ENCODE measurements at places on chromosomes 11 and 22.

DNA sequence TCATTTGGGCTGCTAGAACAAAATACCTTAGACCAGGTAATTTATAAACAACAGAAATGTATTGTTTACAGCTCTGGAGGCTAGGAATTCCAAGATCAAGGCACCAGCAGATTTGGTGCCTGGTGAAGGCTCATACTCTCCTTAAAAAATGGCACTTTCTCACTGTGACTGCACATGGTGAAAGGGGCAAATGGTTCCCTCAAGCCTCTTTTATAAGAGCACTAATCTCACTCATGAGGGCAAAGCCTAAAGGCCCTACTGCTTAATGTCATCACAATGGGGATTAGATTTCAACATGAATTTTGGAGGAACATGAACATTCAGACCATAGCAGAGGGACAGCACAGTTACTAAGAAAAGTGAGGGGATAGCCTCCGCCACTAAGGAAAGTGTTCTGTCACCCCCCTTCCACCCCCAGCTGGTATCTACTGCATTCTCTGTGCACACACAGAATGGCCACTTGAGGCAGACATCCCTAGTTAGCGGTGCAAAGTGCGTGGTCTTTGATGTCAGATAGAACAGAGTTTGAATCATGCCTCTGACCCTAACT lies 47.2 kb upstream of the CEP295 start:
- DNase-seq: no peak

GRCh38 chr11:61580271-61580888 lies 496 bp downstream of the SYT7 start:
- no peak for DNase-seq

DNA sequence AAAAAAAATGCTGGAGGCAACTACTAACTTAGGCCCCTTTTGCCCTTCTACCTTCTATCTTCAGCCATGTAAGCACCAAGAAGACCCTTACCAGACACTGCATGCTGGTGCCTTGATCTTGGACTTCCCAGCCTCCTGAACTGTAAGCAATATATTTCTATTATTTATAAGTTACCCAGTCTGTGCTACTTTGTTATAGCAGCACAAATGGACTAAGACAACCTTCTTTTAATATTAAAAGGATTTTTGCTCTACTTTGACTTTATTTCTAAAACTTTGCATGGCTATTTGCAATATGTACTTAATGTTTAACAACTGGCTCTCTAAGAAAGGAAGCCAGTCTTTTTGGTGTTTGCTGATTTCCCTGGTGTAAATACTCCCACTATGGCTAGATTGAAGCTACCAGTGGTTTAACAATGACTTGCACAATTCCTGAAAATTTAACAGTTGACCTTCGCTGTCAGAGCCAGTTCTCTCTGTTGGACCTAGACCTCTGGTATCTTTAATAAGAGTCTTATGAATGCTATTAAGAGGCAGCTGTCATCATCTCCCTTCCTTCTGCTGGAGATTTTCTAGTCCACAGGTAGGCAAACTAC lies 25.2 kb downstream of the OR6Q1 start:
- no peak for DNase-seq

- no peak for DNase-seq
Observed at GRCh38 chr11:16896729-16897469, 117.3 kb downstream of the PLEKHA7 start.

Data from stimulated activated CD4-positive, alpha-beta T cell treated with anti-CD3 and anti-CD28 coated beads, Interleukin-1b, Interleukin-23, amount 100 ng/mL, for 1 hour (primary cell).